ENCODE measurements at places on chromosomes 6 and 20.

GRCh38 chr6:124777863-124778262 lies 184.4 kb upstream of the RNF217 start:
- DNase-seq = no peak

- DNase-seq = no peak
These were observed 195.3 kb downstream of the UTRN start for GRCh38 chr6:144480473-144480872.

- no peak for DNase-seq
These were observed 26.4 kb upstream of the SALL4 start for GRCh38 chr20:51828762-51829161.

GRCh38 chr6:124099520-124099919 lies 295.9 kb downstream of the NKAIN2 start:
- DNase-seq = no peak

GRCh38 chr6:80767808-80768207 lies 661.3 kb downstream of the BCKDHB start:
- no peak for DNase-seq

- no peak for DNase-seq
These were observed 210.0 kb upstream of the SNX9 start for GRCh38 chr6:157613011-157613522.

GRCh38 chr6:125498606-125499005 lies 196.8 kb upstream of the HDDC2 start:
- no peak for DNase-seq

- peak; percentile 21 for DNase-seq
These were observed 142.8 kb downstream of the DLL1 start for GRCh38 chr6:170147832-170148708.

DNA sequence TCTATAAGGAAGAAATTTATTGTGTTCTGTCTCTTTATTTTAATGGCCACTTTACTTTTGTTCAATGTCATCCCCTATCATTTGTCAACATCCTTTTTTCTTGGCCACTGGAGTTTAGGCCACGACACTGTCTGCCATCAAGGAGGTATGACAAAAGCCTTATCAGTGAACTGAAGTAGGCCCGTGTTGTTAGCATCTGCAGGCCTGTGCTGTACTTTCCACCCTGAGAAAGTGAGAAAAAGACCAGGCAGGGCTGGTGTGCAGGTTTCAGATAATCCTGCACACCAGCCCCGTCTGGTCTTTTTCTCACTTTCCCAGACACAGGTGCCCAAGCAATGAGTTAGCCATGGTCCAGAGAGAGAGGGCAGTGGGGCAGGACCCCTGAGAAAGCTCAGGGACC lies 57.6 kb downstream of the GOPC start:
- no peak for DNase-seq

DNA sequence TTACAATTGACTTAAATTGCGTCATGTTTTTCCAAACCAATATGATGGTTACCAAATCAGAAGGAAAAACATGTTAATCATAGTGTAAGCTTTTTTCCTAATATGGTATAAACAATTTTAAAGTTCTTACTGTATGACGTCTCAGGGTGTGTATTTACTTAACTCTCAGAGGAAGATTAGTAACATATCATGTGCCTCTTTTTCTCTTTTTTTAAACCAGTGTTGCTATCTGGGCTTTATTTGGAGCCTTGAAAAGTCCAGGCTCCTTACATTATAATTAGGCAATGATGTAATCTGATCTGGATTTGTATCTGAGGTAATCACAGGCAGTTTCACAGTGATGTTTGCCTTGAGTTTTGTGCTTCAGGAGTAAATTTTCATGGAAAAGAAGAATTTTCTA lies 20.4 kb upstream of the RAB23 start:
- no peak for DNase-seq

- DNase-seq = no peak
These were observed 40.4 kb downstream of the UNC5CL start for GRCh38 chr6:40998661-40999060.

GRCh38 chr6:141488488-141488887 lies 644.2 kb upstream of the GJE1 start:
- DNase-seq = no peak

GRCh38 chr6:119329794-119330180 lies 19.8 kb downstream of the MAN1A1 start:
- no peak for DNase-seq

DNA sequence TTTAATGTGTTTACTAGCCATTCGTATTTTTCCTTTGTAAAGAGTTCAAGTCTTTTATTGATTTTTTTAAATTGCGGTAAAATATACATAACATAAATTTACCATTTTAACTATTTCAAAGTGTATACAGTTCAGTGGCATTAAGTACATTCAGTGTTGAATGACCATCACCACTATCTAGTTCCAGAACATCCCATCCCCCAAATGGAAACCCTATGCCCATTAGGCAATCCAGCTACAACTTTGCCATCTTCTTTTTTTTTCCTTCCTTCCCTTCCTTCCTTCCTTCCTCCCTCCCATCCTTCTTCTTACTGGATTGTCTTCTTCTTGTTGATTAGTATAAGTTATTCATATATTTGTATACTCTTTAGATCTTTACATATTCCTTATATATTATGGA lies 8.6 kb downstream of the LPIN3 start:
- DNase-seq = no peak

GRCh38 chr20:12808006-12808567 lies 200.7 kb upstream of the SPTLC3 start:
- DNase-seq = no peak

DNA sequence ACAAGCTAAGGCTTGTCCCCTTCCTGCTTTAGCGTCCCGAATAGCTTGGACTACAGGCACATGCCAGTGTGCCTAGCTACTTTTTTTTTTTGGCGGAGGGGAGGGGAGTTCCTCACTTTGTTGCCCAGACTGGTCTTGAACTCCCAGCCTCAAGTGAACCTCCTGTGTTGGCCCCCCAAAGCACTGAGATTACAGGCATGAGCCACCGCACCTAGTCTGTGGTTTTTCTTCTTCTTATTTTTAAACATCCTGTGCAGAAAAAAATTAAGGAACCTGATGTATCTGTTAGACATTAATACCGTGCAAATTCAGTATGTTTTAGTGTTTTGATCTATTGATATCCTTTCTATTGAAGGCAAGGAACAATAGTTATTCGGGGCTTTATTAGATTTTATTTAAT lies 25.7 kb downstream of the HIVEP1 start:
- no peak for DNase-seq

GRCh38 chr6:145895802-145896201 lies 68.4 kb downstream of the SHPRH start:
- DNase-seq = no peak

DNA sequence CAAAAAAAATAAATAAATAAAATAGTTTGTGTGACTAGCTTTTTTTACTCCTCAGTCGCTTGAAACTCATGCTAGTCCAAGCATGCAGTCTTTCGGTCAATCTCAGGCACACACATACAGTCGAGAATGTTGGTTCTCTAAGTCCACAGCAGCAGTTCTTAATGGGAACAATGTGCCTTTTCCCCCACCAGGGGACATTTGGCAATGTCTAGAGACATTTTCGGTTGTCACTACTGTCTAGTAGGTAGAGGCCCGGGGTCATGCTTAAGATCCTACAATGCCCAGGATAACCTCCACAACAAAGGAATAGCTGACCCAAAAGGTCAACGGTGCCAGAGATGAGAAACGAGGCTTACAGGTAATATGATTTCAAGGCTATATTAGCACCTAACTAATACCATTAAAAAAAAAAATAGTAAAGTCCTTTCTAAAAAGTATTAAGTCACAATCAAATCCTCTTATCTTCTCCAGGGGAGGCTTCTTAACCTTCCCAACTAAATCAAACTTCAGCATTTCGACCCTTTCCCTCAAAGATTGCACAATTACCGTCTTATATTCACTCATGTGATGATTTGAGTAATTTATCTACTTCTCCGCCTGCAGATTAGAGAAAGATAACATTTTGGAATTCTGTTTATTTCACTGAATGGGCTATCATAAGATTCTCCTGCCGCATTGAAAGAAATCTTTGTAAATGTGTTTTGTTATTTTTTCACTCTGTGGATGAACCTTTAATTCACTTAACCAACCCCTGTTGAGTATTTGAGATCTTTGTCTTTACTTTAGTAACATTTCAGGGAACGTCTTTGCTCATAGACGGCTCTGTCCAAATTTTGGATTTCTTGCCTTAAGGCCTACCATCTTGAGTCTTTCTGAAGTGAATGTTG lies 8.1 kb upstream of the SALL4 start:
- DNase-seq = no peak

DNA sequence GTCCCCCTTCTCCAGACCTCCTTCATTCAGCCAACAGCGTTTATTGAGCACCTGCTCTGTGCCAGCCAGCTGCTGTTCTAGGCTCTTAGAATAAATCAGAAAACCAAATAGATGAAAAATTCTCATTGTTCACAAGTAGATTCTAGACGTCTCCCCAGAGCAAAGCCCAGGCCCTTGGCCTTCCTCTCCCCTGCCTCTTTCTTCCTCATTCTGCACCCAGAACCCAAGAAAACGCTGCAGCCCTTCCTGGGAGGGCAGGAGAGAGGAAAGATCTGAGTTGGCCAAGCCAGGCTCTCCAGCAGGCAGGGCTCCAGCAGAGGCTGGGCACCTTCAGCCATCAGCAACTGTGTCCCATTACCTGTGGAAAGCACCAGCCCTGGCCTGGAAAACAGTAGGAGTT lies 12.0 kb upstream of the BPI start:
- no peak for DNase-seq

- no peak for DNase-seq
These were observed 164.0 kb downstream of the MEI4 start for GRCh38 chr6:77816766-77817270.

- peak; percentile 64 for DNase-seq
These were observed at the start of gene CD83 for GRCh38 chr6:14117158-14118090. Gene CD83, plus strand, starts transcription at chr6:14117772. Its CDS starts 40 bp downstream, at chr6:14117812.

- DNase-seq = no peak
These were observed 1235.4 kb upstream of the GJE1 start for GRCh38 chr6:140897349-140897748.

DNA sequence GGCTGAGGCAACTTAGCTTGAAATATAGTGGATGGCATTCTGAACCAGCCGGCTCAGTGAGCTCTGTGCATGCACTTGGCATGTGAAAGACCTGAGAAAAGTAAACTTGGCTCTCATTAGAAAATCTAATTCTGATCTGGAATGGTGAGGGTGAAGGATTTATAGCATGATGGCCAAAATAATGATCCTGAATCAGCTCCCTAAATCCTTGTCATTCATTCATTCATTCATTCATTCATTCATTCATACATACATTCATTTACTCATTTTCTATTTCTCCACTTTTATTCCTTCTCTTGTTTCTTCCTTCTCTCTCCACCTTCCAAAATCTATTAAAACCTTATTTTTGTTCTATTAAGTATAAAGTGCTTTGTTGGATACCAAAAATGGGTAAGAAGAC lies 681.1 kb downstream of the DHX35 start:
- DNase-seq = no peak

DNA sequence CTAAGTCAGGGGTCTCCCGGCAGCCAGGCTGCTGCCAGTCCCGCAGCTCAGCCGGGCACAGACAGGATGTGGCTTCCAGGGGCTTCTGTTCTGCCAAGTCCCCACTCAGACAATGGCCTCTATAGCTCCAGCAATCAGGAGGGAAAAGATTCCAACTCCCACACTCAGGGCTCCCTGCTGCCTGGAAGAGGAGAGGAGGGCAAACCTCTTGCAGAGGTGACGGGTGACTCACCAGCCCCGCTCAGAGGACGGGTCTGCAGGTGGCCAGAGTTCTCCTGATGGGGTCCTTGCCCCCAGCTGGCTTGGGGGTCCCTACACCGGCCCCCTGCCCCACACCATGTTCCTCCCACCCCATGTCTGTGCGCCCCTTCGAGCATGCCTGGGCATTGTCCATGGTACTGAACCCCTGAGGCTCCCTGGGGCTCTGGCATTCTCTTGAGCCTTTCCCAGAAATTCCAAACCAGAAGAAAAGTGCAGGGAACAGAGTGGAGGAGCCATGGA lies 32.6 kb downstream of the NTSR1 start:
- no peak for DNase-seq

GRCh38 chr20:59047938-59048680 lies 5.5 kb upstream of the PRELID3B start:
- DNase-seq = no peak

DNA sequence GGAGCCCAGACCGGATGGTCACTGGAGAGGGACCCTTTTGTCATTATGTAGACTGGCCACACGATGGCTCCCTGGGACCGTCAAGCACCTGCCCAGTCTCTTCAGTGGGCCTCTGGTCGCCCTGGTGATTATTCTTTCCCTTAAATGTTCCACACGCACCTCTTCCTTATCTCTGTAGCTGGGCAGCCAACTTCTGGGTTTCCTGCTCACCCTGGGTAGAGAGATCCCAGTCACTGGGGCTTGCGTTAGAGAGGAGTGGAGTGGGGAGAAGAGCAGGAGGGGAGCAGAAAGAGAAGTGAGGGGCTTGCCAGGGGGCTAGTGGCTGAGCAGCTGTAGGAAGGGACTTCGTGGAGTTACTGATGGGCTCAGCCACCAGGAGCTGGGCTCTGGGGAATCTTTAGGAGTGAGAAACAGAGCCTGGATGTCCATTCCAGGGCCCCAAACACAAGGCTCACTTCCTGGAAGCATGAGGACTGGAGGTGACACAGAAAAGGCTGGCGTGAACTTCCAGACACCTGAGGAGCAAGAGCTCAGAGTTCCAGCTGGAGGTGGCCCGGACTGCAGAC lies 150.1 kb downstream of the DHX35 start:
- DNase-seq = no peak

GRCh38 chr6:145845557-145845956 lies 31.0 kb upstream of the FBXO30 start:
- no peak for DNase-seq

DNA sequence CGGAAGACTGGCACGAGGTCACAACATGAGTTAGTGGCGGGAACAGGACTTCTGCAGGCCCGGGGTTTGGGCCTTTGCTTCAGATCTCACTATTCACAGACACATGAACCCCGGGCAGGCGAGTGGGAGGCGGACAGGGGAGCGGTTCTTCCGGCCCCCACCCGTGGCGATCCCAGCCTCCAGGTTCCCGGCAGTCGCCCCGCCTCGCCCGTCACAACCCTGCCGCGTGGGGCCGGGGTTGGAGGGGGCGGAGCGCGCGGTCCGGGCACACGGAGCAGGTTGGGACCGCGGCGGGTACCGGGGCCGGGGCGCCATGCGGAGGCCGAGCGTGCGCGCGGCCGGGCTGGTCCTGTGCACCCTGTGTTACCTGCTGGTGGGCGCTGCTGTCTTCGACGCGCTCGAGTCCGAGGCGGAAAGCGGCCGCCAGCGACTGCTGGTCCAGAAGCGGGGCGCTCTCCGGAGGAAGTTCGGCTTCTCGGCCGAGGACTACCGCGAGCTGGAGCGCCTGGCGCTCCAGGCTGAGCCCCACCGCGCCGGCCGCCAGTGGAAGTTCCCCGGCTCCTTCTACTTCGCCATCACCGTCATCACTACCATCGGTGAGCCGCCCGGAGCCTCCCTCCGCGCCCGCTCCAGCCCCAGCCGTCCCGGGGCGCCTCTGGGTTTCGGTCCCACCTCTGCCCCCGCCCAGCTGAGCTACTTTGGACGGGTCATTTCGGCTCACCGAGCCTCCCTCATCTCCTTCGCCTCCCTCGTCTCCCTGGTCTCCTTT lies at the start of gene KCNK15:
TSS of gene KCNK15 (plus strand) at position 268 of the 769 bp plus-strand sequence. CDS start at position 314, 46 bp downstream.
- no peak for DNase-seq

DNA sequence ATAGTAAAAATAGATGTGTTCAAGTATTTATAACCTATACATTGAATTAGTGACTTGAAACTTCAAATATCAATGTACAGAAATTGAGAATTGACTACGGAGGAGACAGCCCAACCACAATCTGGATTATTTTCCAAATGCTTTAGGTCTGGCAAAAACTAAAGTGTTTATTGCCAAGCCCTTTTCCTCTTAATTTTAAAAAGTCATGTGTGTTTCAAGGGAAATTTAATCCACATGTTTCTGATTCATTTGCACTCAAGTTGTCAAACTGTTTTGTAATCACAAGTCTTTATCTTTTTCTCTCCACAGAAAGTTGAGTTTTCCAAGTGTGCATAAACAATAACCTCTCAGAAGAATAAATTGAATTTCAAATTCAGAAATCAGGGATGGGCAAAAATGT lies 350.8 kb upstream of the RSPO3 start:
- DNase-seq = no peak

Measured in activated CD4-positive, CD25-positive, alpha-beta regulatory T cell (primary cell).